ENCODE measurements at places on chromosomes 2 and 18.

- DNase-seq, result no peak
Observed at GRCh38 chr2:102512161-102512560, 39.1 kb downstream of the SLC9A4 start.

GRCh38 chr2:39139511-39140237 is 18.8 kb upstream of the SOS1 start:
- DNase-seq, result no peak

GRCh38 chr18:3458378-3458777 is 8.4 kb downstream of the TGIF1 start:
- no peak for DNase-seq

GRCh38 chr2:84849271-84849952 is 31.5 kb downstream of the TRABD2A start:
- no peak for DNase-seq

DNA sequence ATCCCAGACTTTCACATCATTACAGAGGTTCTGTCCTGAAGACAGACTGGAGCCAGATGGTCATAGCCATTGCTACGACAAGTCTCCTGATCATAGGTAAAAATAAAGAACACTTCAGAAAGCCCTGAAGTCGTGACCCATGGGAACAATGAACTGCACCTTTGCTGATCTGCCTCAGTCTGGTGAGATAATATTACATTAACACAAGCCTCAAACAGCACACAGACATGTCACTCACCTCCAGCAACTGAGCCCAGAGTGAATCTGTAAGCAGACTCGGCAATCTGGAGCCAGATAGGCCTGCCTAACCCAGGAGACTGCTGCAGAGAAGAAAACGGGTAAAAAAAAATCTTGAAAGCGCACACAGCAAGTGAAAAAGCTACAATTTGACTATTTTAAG is 79.2 kb downstream of the SLC25A12 start:
- no peak for DNase-seq

DNA sequence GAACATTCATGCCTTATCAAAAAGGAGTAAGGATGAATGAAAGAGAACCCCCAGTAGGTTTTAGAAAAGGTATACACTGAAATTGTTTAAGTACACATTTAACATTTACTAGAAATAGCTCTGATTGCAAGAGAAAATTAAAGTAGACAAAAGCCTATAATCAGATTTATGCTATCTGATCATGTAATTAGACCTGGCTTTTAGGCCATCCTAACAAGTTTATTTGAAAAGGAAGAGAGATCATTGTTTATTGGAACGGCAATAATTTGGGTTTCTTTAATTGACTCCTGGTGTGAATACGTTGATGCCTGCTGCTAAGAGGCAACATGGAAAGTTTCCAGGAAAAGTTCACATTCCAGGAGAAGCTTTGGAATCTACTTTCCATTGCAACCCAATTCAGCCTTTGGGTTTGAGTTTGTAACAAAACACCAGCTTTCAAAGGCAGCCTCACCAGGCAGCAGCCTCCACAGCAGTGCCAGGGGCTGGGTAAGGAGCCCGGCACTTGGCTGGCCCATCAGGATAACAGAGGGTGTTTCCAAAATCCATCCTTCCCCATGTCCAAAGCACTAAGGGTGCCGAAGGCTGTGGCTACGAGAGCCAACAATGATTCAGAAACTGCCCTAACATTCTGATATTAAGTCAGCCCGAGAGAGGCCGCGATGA is 18.0 kb downstream of the FZD7 start:
- DNase-seq, result no peak

- no peak for DNase-seq
Observed at GRCh38 chr2:241310917-241311566, 4.4 kb downstream of the HDLBP start.

DNA sequence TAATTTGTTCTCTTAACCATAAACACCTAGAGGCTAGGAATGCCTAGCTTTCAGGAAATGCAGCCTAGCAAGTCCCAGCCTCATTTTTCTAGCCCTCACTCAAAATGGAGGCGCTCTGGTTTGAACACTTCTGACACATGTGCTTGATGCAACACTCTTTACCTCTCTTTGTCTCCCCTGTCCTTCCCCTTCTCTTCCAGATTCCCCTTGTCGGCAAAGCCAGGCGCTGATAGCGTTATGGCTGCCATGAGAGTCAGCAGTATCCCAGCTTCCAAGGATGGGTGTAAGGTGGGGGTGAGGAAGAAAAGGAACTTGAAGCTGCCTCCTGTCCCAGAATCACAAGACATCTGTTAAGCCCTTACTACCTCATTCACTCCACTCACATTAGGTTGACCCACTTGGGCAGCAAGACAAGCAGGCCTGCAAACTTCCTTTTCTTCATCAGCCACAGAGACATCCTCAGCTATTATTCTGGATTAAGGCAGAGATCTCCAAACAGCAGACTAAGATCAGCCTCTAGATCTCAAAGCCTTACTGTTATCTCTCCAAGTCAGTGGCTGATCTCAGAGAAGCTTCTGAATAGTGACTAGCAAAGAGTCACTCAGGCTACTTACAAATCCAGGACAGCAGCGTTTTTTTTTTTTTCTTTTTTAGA is 1.9 kb upstream of the ST3GAL5 start:
- no peak for DNase-seq

DNA sequence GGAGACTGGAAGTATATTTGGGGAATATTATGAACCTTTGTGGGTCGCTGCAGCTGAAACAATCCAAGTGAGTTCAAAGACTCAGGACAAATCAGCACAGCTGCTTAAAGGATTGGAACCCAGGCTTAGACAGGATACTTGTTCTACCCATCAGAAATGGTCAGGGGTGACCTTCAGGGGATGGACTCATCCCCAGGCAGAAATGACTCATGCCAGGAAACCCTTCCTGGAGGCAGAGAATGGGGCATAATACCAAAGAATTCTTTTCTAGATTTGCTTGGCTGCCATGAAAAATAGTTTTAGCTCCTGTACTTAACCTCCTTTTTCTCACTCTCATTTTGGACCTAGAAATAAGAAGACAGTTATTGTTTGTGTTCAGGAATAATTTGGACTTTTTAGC is 425.5 kb downstream of the TSN start:
- no peak for DNase-seq

DNA sequence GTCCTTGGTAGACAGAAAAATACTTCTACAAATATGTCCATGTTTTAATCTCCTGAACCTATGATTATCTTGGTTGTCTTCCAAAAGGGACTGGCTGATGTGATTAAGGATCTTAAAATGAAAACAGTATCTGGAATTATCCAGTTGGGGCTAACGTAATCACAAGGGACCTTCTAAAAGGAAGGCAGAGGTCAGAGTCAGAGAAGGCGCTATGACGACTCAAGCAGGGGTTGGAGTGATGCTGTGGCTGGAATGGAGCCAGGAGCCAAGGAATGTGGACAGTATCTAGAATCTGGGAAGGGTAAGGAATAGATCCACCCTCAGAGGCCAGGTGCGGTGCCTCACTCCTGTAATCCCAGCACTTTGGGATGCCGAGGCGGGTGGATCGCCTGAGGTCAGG is 4.2 kb upstream of the USP14 start:
- DNase-seq, result no peak

DNA sequence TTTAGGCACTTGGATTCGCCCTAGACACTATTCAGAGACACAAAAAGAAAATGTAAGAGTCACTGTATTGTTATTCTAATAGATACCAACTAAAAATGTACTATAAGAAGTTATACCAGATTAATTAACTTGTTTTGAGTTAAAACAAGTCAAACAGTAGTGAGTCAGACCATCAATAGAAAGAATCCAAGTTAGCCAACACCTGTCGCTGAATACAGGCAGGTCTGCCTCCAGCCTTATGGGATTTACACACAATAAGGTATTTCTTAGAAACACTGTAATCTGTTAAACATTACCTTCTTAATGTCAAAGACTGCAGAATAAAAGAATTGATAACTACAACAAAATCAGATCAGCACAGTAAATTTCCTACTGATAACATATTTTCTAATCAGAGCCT is 181.4 kb downstream of the DYM start:
- DNase-seq, result no peak

GRCh38 chr2:9309147-9309546 is 102.5 kb downstream of the ASAP2 start:
- no peak for DNase-seq

DNA sequence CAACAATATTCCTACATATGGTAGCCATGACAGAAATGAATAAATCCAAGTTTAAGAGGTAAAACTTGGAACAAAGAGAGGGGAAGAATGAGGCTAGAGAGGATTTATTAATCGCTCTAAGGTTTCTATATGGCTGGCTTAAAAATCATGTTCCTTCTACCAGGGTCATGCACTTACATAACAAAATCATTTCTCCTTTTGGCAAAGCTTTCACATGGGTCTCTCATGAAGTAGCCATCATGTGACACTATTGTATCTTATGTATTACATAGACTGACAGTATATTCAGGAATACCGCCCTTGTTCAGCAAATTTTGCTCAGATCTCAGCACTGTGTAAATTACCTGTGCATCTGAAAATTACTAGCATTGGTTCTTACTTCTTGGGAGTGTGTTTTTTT is 1554.5 kb upstream of the SLC39A10 start:
- no peak for DNase-seq

DNA sequence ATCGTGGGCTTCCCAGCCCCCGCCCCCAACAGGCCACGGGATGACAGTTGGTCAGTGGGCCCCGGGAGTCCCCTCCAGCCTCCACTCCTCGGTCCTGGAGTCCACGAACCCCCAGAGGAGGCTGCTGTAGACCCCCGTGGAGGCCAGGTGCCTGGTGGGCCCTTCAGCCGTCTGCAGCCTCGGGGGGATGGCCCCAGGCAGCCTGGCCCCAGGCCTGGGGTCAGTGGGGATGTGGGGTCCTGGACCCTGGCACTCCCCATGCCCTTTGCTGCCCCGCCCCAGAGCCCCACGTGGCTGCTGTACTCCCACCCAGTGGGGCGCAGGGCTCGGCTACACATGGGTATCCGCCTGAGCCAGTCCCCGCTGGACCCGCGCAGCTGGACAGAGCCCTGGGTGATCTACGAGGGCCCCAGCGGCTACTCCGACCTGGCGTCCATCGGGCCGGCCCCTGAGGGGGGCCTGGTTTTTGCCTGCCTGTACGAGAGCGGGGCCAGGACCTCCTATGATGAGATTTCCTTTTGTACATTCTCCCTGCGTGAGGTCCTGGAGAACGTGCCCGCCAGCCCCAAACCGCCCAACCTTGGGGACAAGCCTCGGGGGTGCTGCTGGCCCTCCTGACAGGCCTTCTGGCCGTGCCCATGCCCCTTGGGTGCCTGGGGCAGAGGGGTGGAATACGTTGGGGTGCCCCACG is 7.6 kb downstream of the NEU4 start:
- peak; percentile 58 for DNase-seq

DNA sequence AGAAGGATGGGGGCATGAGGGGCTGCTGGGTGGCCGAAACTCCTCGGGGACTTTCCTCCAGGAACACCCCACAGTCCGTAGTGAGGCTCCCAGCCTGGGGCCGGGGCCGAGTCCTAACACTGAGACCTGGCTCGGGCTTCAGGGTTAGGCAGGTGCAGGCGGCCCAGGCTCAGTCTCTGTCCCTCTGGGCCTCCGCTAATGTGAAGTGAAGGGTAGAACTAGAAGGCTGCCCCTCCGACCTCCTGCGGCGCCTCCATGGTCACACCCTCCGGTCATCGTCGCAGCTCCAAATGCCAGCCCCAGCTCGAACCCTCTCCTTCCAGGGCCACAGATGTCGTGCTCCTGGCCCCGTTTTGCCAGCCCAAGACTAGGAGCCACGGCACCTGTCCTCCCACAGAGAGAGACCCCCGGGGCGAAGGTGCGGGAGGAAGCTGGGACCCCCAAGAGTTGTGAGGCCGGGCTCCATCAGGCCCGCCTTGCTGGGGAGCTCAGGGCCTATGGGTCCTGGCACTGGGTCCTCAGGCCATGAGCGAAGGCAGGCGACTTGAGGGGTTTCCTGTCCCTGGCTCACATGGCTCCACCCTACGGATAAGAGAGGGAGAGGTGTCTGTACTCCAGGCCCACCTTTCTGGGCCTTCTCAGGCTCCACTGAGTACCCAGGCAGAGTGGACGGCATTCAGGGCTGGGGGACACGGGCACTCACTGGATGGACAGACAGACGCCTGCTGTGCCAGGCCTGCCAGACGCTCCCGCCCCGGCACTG is 797 bp downstream of the ANO7 start:
- no peak for DNase-seq

GRCh38 chr2:20137131-20137571 is 85.7 kb upstream of the LAPTM4A start:
- DNase-seq, result no peak

- DNase-seq, result no peak
Observed at GRCh38 chr2:17793296-17793695, 23.0 kb upstream of the MSGN1 start.

- no peak for DNase-seq
Observed at GRCh38 chr2:27501042-27501441, 4.4 kb downstream of the GCKR start.

GRCh38 chr2:164061129-164061746 is 325.4 kb upstream of the FIGN start:
- no peak for DNase-seq

DNA sequence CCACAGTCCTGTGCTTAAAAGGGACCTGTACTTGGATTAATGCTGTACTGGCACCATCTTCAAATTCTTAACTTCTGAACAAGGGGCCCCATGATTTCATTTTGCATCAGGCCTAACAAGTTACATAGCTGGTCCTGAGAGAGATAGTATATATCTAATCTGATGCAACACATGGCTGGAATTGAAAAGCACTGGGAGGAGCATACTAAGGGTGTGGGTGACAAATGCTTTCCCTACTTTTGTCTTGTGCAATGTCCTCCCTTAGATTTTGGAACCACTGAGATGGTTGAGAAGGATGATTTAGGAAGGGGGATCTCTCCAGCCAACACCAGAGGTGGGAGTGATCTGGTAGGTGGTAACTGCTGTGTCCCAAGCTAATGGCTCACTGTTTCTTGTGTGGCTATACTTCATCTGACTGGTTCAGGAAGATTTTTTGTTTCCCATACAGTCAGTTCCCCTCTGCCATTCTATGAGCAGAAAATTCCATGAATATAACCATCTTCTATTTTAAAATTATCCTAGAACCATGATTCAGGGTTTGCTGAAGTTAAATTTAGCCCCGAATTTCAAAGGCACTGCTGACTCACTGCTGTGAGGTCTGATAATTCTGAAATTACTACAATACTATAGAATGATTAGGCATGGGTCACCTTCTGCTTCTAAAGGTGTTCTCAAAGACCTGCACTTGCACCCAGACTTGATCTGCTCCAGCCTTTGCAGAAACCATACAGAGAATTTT is 108.3 kb upstream of the NCKAP5 start:
- DNase-seq, result no peak

- no peak for DNase-seq
Observed at GRCh38 chr2:105856581-105856980, 111.9 kb downstream of the NCK2 start.

Measured in psoas muscle (tissue), 8 donors.